ENCODE measurements at places on chromosomes 1 and 21. TPM values are rescaled to one million over a fixed set of nuclear protein-coding genes. Genes with fewer than 3 reads are reported as not detected.

- H3K27me3 ChIP-seq, result peaks cover 28% of the 10 kb centered on the region
- DNase-seq, result no peak
- H3K4me1 ChIP-seq, result peaks cover 14% of the 10 kb centered on the region
- no peak overlapping the region for H3K27ac ChIP-seq
Measured at GRCh38 chr1:112744009-112744578, 29.0 kb upstream of the PPM1J start.

The GAS5 gene
- 382 TPM for total RNA-seq

DNA sequence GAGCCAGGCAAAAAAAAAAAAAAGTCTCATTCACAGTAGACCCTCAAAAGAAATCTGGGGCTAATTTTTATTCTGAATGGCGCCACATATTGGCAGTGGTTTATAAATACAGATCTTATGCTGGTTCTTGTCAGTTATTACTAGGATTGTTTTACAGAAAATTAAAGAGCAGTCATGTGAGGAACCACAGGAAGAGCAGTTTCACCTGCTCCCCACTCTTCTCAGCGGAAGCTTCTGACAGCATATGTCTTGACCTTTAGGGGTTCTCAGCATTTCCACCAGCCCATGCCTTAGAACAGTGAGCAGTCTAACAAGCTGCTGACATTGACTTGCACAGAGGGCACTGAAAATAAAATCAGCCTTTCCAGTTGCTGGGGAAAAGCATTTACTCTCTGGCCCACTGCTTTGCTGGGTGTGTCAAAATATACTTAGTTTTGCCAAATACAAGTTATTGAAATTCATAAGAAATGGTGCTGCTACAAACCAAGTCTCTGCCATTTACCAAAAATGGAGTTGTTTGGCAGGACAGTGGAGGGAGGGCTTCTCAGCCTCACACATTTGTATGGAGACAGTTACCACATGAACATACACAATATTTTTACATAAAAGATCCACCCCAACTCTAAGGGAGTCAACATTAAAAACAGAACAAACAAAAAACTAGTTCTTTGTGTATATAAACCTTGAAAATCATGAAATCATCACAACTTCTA is 144.2 kb downstream of the SYT2 start:
- H3K4me3 ChIP-seq, result no peak overlapping the region
- no peaks in the 10 kb centered on the region for H3K27me3 ChIP-seq
- DNase-seq, result no peak

The ALG6 gene
- 21.9 TPM for total RNA-seq

The CD5L gene
- total RNA-seq, result 384 TPM

GRCh38 chr1:184110272-184111204 is 59.0 kb downstream of the TSEN15 start:
- no peaks in the 10 kb centered on the region for H3K36me3 ChIP-seq
- no peaks in the 10 kb centered on the region for H3K27me3 ChIP-seq
- no peaks in the 10 kb centered on the region for H3K4me1 ChIP-seq
- no peak overlapping the region for H3K4me3 ChIP-seq

The AURKAIP1 gene
- total RNA-seq, result 61.4 TPM

The TFF3 gene
- total RNA-seq, result 78.7 TPM
